ENCODE measurements at places on chromosomes 1 and 21.

GRCh38 chr1:35932941-35933340 lies 2.0 kb downstream of the AGO3 start:
- no peak for DNase-seq

- DNase-seq: no peak
Measured at GRCh38 chr1:153556348-153556747, 7.3 kb upstream of the S100A3 start.

DNA sequence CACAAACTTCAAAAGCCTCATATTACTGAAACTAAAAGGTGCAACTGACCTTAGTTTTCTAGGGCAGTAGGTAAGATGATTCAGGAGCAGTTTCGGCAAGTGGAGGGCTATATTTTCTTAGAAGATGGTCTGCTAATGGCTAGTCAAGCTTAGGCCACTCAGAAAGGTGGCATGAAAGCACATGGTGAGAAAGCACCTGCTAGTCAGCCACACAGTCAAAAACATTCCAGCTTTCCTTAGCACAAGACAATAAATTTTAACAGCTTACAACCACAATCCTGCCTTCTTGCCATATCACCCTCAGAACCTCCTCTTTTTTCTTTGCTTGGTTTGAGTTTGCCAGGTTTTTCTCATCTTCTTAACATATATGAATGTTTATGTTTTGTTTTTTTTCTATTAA lies 81.1 kb upstream of the SLFNL1 start:
- no peak for DNase-seq

DNA sequence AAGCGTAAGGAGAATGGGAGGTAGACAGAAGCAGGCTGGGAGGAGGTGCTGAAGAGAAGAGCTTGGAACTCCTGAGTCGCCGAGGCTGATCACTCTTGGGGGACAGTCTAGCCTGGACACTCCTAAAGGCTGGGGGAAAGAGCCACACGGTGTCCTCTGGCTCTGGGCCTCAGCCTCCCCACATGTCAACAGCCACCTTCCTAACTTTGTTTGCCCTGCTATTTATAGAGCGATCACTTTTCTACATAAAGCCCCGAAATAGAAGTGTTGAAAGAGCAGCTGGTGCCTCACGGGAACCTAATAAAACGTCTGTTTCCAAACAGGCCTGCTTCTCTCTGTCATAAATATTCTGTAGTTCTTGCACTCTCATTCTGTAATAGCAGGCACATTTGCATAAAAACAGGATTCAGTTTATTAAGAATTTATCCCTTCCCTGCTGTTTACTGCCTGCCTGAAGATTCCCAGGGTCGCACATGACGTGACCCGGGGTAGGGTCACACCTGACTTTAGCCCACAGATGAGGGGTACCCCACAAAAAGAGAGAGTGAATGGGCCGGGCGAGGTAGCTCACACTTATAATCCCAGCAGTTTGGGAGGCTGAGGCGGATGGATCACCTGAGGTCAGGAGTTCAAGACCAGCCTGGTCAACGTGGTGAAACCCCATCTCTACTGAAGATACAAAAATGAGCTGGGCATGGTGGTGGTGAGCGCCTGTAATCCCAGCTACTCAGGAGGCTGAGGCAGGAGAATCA lies 212.5 kb downstream of the TOMM20 start:
- no peak for DNase-seq

DNA sequence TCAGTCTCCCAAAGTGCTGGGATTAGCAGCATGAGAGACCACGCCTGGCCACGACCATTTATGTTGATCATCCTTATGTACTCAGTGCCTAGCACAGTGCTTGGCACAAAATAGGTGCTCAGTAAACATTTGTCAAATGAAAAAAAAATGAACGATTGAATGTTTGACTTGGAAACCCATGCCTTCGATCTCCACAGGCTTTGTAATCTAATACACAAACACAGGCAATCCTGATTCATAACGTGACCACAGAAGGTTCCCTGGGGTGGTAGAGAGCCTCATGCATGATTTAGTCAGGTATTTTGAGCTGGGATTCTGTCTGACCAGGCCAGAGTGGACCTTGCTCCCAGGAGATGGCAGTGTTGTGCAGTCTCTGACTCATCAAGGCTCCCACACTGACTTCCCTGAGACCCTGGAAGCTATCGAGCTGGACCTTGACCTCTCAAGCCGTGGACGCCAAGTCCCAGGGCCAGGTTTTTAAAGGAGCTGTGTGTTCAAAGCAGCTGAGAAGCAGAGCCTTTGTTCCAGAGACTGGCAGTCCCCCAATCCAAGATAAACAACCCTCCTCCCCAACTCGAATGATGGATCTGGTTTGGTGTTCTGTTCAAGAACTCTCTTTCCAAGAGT lies 81.1 kb downstream of the PGM1 start:
- peak; percentile 99 for DNase-seq

GRCh38 chr1:192521734-192522133 lies 53.8 kb upstream of the RGS1 start:
- DNase-seq: no peak

DNA sequence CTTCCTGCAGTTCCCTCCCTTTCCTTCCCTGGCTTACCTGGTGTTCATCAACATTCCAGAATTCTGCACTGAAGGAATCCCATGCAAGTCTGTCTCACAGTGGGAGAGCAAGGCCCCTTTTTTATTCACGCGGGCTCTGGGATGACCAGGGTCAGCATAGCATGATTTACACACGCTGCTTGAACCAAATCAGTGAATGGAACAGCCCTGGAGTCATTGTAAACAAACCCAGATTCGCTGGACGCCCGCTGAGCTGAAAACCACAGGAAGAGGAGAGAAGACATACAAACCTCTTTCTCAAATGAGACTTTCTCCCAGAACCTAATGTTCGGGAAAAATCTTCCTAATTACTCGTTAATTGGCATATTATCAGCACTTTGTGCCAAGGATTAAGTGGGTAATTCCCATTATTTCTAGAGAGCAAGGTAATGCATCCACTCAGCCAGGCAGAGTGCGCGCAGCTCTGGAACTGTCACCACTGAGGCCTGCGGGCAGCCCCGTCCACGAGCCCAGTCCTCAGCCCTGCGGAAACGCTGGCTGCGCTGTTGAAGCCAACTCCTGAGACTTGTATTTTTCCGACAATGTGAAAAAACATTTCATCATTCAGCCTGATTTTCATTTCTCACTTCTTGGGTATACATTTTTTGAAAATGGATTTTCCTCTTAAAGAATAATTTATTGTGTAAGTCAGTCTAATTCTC lies 140.0 kb downstream of the ETS2 start:
- DNase-seq: no peak

DNA sequence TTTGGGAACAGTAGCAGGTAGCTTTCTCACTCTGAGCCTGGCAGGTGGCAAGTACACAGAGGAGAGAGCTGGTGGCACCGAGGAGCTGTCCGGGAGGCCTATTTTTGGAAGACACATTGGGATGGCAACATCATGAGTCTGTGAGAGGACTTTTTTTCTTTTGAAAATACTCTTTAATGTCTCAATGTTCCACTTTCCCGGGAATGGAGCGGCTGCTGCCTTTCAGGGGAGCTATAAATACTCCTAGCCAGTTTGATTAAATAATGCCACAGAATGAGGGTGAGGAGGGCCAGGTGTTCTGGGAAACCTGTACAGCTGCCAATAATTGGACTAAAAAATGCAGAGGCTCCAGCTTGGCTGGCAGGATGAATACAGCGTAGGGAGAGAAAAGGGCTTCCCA lies 93.3 kb upstream of the COG2 start:
- DNase-seq: no peak

DNA sequence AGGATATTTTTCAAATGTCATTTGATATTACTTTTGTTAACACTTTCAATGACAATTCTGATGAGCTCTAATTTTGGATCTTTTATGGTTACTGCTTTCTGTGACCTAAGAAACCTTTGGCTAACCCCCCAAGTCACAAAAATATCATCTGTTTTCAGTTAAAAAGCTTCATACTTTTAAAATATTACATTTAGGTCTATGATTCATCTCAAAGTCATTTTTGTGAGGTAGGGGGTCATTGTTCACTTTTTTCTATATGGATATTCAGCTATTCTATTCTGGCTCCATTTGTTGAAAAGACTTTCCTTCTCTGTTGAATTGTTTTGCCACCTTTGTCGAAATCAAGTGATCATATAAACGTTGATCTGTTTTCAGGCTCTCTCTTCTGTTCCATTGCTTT lies 44.8 kb downstream of the UCHL5 start:
- peak; percentile 56 for DNase-seq

DNA sequence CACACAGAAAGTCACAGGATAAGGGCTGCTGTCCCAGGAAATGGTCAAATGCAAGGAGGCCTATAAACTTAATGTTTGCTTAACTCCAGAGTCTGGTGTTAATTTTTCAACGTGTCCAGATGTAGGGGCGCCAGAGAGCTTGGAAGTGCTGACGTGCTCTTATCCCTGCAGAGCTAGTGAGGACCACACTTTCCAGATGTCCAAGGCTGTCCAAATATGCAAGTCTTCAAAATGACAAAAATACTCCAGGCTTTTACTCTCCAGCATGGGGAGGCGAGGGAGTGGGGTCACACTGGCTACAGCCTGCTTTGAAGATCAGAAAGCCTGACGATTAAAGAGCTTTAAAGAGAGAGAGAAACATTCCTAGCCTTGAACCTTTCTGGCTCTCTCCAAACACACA lies 57.6 kb downstream of the ABCA4 start:
- DNase-seq: peak; percentile 61

DNA sequence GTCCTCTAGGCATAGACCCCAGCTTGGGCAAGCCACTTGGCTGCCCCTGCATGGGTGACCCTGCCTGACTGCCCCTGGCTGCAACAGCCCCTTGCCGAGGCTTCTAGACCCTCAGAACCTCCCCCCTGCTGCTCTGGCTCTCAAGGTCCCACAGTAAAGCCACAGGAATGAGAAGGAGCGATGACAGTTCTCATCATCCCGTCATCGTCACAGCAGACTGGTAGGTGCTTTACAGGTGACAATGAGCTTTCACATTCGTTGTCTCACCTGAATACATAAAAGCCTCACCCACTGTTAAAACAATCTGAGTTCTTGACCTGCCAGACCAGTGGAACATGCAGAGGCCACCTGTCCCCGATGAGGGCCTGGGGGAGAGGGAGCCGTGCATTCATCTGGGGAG lies 36.0 kb upstream of the GPR157 start:
- no peak for DNase-seq

GRCh38 chr1:229148041-229148671 lies 122.8 kb upstream of the RAB4A start:
- no peak for DNase-seq

DNA sequence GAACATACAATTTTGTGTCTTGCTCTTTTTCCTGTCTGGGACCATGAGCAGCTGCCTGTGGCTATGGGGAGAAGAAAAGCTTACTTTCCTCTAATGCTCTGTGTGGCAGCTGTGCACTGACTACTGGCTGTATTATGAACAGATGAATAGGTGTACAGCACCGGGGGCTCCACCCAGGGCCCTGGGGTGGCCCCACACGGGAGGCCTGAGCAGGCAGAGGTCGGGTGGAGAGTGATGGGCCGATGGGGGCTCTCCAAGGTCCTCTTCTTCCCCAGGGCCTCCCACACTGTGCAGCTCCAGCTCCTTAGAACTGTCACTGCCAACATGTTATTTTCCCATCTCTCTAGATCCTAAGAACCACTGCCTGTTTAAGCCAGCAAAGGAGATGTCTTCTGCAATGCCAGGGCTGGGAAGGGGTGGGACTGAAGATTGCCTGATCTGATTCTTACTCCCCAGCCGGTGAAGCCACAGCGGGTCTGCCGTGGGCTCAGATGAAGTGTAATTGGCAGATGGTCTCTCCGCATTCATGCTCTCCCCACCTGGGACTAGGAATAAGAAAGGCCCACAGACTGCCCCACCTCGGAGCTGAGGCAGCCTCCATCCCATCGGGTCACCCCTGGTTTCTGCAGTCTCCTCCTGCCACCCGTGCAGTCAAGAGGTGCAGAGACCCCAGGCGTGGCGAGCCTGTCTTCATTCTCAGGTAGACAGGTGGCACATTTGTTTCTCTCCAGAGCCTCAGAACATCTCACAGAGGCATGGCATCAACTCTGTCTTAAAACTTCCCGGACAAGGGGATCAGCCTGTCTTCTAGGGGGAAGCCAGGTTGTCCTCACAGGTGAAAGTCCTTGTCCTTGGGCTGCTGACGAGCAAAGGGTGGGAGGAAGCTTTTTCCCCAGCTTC lies 186.5 kb upstream of the GALNT2 start:
- no peak for DNase-seq

DNA sequence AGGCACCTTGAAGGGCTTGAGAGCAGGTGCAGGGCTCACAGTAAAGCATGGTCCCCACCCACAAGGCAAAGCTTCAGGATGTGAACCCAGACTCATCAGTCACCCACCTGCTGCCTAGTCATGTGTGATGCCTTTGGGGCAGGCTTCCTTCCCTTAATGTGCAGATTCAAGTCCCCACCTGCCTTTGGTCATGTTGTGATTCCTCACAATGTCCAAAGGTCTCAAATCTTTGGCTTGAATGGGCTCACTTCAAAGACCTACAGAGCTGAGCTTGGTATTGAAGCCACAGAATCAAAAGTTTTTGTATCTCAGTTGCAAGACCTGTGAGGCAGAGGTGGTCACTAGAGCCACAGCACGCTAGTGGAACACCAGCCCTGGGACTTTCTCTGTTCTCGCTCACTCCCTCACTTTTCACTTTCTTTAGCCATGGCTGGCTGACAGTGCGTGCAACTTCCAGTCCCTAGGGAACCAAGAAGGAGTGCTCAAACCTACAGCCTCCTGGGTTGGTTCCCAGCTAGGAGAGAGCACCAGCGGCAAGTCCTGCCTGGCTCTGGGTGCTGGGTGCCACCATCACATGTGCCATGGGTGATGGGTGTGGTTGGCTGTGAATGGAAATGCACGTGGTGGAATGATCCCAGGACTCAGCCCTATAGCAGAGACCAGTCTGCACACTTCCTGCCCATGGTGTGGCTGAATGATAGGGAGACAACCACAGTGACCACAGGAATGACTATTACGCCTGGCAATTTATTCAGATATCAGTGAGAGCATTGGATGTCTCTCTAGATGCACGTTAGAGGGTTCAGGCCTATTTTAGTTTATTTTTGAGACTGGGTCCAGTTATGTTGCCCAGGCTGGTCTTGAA lies 26.4 kb upstream of the CLIC6 start:
- DNase-seq: peak; percentile 35

GRCh38 chr1:207152792-207153468 lies 48.9 kb downstream of the C4BPA start:
- peak; percentile 33 for DNase-seq

- DNase-seq: peak; percentile 97
Measured at GRCh38 chr1:14522077-14522925, 76.2 kb upstream of the KAZN start.

Measured in fibroblast of the aortic adventitia (primary cell).